ENCODE measurements at places on chromosomes 6 and 20.

GRCh38 chr6:41976794-41977484 is 35.3 kb upstream of the CCND3 start:
- DNase-seq: no peak

GRCh38 chr6:3747100-3747737 is 4.3 kb downstream of the PXDC1 start:
- no peak for DNase-seq

GRCh38 chr20:34421766-34422466 is 58.8 kb downstream of the ITCH start:
- DNase-seq: no peak

DNA sequence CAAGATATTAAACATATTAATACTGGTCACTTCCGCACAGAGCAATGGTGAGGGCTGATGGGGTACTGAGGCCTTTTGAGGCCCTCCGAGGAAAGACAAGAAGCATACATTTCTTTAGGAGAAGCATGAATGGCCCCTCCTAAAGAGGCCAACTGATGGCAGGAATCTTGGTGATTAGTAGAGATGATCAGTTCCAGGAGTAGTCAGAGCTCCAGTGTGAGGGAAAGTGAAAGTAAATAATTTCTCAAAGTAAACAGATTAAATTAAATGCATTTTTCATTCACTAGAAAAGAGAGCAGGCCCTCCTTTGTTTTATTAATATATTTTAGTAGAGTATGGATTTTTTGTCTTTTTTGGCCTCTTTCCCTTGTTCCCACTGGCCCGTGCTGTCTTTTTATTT is 38.2 kb downstream of the NOX3 start:
- no peak for DNase-seq

- DNase-seq: no peak
Observed at GRCh38 chr20:20150241-20150640, 97.9 kb downstream of the CFAP61 start.

GRCh38 chr6:151690303-151690702 is 117.2 kb upstream of the ESR1 start:
- no peak for DNase-seq

DNA sequence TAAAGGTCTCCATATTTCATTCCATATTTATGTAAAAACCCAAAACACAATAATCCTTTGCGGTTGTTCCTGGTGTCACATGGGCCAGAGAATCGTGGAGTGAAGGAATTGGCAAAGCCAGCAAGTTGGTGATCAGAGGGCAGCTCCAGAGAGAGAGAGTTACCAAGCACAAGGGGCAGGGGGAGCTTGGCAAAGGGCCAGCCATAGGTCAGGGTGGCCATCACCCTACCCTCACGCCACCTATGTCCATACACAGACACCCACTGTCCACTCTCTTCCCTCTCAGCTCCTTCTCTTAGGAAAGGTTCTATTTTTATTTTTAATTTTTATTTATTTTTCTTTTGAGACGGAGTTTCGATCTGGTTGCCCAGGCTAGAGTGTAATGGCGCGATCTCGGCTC is 163.2 kb upstream of the JARID2 start:
- no peak for DNase-seq

DNA sequence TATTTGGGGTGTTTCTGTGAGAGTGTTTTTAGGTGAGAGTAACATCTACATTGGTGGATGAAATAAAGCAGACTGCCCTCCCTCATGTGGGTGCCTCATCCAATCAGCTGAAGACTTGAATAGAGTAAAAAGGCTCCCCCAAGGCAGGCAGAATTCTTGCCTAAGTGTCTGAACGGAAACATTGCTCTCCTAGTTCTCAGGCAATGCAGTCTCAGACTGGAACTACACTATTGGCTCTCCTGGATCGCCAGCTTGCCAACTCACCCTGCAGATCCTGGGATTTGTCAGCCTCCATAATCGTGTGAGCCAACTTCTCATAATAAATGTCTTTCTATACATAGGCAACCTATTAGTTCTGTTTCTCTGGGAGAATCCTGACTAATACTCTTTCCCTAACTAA is 5.5 kb upstream of the TMEM170B start:
- DNase-seq: no peak

DNA sequence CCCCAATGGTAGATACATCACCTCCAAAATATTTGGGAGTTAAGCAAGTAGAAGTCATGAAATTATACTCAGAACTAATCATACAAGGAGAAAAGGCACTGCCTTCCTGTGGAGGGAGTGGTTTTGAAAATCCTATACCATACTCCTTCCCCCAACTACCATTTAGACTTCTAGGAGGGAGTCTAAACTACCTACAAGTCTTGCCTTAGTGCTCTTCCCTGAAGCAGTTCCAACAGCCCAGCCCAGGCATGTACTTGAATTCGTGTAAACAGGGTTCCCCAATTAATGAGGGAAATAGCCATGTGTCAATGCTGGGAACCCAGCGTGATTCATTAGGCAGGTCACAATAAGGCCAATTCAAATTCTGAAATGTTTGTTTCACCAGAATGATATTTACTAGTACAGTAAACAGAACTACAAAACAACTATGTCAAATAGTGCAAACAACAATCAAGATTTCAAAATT is 39.1 kb upstream of the SGK1 start:
- no peak for DNase-seq

DNA sequence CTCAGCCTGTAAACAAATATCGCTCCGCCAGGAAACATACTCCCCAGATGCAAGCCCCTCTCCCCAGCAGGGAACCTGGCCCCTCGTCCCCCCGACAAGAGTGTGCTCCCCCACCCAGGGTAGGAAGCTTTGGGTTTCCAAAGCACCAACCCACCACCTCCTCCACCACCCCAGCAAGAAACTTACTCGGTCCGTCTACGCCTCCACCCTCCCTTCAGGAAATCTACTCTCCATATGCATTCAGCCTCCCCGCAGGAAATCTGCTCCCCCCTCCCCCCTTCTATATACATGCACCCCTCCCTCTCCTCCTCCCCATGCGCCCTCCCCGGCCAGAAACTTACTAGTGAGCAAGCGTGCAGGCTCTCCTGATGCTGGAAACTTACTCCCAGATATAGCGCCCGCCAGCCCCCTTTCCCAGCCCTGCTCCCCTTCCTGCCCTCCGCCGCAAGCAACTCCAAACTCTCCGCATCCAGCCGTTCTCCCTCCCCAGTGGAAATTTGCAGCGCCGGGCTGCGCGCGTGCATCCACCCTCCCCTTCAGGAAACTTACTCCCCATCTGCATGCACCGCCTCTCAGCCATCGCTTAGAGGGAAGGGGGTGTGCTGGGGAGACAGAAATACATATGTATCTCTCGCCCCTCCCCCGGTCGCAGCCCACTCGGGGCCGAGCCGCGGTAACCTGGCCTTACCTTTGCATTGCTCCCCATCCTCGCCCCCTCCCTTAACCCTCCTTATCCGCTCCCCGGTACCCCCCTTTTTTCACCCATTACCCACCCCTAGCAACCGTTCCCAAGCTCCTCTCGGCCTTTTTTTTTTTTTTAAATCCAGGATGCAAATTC is at the start of gene TRERF1:
TSS of gene TRERF1 (minus strand) at position 594 of the 838 bp plus-strand sequence. CDS start 182,336 bp downstream, outside the sequence.
- no peak for DNase-seq

DNA sequence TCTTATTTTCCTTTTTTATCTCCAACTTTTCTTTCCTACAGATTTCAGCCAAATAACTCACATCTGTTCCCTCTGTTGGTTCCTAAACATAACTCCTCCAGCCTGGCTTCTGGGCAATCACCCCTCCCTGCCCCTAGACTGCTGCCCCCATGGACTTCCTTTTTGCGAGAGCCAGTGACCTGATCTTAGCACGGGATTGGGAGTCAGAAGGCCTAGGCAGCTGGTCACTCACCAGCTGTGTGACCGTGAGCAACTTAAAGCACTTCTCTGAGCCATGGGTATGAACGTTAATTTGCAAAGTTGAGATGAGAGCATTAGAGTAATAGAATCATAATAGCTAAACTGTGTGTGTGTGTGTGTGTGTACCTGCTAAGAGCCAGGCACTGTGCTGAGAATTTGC is 4.5 kb upstream of the MMP9 start:
- no peak for DNase-seq

DNA sequence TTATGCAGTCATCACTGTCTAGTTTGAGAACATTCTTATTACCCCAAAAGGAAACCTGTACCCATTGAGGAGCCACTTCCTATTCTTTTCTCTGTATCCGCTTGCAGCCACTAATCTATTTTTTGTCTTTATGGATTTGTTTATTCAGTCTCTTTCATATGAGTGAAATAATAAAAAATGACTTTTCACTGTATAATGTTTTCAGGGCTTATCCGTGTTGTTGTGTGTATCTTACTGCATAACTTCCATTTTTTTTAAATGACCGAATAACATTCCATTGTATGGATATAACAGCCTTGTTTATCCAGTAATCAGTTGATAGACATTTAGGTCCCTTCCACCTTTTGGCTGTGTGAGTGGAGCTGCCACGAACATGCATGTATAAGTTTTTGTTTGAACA is 86.6 kb downstream of the ZFAND3 start:
- no peak for DNase-seq

DNA sequence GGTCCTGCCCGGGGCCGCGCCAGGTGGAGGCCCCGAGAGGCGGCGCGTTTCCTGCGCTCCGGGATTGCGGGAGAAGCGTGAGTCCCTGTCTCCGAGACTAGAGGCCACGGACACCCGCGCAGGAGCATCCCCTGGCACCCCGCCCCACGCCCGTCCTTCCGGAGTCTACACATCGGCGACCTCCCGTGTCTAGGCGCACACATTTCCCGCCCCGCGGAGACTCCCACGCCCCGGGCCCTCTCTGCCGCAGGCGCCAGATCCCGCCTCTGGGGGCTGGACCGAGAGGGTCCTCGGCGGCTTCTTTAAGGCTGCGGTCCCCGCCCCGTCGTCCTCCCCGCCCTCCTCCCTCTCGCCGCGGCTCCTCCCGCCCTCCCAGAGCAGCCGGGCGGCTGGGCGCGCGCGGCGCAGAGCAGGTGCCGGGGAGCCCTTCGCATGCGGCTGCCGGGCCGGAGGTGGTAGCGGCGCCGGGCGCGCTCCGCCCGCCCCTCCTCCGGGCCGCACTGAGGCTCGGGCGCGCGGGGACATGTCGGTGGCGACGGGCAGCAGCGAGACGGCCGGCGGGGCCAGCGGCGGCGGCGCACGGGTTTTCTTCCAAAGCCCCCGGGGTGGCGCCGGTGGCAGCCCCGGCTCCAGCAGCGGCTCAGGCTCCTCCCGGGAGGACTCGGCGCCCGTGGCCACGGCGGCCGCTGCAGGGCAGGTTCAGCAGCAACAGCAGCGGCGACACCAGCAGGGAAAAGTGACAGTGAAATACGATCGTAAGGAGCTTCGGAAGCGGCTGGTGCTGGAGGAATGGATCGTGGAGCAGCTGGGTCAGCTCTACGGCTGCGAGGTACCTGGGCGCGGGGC is at the start of gene PPP1R14C:
TSS of gene PPP1R14C (plus strand) at position 375 of the 846 bp plus-strand sequence. CDS start at position 524, 149 bp downstream.
- DNase-seq: no peak

DNA sequence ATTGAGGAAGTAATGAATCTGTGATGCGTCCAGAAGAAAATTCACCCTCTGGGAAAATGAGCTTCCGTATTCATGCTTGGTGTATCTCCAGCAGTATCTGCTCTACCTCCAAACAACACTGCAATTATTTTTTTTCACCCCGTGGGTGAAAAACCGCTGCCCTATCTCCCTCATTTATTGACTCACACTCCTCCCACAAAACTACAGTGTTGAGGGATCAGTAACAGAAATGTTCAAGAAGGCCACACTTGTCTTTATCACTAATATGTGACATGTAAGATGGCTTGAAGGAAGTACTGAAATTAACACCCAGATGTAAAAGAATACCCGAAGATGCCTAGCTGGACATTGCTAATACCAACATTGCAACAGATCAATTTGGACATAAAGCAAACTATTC is 4.9 kb upstream of the TBX18 start:
- DNase-seq: no peak

- no peak for DNase-seq
Observed at GRCh38 chr20:10524643-10525042, 89.5 kb downstream of the SLX4IP start.

DNA sequence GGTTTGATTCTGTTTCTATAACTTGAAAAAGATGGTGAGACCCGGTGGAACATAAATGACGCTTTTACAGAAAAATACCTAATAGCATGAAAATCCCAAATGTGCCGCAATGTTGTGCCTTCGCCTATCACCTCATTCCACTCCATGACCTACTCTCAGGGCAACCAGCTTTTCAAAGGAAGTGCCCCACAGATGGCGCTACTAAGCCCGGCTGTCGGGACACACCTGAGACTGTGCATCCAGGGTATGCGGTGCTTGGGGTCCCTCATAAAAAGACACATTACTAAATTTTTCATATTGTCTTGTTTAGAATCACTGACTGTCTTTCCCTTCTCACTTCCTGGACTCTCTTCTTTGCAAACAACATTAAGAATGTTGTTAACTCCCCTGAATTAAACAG is 145.5 kb upstream of the RPS6KA2 start:
- DNase-seq: no peak

DNA sequence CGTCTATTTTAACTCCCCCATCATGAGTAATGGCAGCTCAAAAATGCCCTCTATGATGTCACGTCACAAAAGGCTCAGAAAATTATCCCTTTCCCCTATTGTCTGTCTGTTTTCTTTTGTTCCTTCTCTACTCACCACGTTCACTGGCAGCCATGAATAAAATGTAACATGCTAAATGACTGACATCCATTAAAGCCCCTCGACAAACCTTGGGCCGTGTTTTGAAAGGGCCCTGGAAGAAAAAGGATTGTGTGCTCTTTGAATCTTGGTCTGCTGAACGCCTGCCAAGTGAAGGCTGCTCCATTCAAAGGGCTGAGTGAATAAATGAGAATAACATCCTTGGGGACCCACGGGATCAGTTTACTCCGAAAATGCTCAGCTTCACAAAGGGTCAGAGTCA is 118.7 kb downstream of the RPS12 start:
- DNase-seq: no peak

- no peak for DNase-seq
Observed at GRCh38 chr6:13932785-13933184, 8.0 kb downstream of the RNF182 start.

DNA sequence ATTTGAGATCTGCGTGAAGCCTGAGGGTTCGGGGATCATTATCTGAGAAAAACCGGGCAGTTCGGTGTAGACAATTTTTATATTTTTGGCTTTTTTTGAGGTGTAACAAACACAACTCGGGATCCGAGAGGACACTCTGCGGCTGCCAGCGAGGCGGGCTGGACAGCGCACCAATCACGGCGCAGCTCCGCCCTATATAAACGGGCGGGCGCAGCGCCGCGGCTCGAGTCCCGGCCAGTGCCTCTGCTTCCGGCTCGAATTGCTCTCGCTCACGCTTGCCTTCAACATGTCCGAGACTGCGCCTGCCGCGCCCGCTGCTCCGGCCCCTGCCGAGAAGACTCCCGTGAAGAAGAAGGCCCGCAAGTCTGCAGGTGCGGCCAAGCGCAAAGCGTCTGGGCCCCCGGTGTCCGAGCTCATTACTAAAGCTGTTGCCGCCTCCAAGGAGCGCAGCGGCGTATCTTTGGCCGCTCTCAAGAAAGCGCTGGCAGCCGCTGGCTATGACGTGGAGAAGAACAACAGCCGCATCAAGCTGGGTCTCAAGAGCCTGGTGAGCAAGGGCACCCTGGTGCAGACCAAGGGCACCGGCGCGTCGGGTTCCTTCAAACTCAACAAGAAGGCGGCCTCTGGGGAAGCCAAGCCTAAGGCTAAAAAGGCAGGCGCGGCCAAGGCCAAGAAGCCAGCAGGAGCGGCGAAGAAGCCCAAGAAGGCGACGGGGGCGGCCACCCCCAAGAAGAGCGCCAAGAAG is 69.0 kb downstream of the HFE start:
- DNase-seq: no peak
